ENCODE measurements at places on chromosomes 13 and 19.

DNA sequence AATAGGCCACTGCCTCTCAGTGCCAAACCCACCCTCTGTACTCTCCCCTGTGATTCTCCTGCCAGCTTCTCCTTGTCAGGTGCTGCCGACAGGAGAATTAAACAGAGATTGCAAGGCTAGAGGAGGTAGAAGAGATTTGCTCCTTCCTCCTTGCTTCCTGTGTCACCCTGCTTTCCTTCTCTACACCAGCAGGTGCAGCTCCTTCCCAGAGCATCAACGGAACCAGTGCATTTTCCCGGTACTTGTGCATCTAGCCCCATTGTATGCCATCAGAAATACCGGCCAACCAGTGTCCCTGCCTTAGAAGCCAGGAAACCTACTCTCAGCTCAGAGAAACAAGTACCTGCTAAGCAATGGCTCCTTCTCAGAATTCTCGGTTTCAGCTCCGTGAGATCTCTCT is 253.2 kb downstream of the SUCLA2 start:
- no peak for DNase-seq

- DNase-seq: no peak
Measured at GRCh38 chr13:81408647-81409046, 1067.7 kb upstream of the SPRY2 start.

GRCh38 chr13:96728463-96728862 is 265.8 kb downstream of the OXGR1 start:
- DNase-seq: no peak

- DNase-seq: no peak
Measured at GRCh38 chr19:34998777-34999497, 1.2 kb upstream of the GRAMD1A start.

DNA sequence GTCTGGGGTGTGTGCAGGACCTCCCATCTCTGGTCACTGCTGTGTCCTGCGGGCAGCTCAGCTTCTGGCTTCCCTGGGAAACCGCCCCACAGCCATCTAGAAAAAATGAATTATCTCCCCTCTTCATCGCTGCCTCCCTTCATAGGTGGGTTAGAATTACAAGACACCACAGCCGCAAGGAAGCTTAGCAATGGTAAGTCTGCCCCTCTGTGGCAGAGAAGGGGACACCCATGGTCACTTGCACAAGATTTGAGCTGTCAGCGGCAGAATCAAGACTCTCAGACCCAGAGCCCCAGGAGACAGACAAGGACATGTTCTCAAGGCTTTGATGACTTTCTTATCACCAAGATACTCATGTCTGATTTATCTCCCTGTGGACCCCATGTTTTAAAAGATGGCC is 110.8 kb upstream of the PABPC3 start:
- DNase-seq: no peak

DNA sequence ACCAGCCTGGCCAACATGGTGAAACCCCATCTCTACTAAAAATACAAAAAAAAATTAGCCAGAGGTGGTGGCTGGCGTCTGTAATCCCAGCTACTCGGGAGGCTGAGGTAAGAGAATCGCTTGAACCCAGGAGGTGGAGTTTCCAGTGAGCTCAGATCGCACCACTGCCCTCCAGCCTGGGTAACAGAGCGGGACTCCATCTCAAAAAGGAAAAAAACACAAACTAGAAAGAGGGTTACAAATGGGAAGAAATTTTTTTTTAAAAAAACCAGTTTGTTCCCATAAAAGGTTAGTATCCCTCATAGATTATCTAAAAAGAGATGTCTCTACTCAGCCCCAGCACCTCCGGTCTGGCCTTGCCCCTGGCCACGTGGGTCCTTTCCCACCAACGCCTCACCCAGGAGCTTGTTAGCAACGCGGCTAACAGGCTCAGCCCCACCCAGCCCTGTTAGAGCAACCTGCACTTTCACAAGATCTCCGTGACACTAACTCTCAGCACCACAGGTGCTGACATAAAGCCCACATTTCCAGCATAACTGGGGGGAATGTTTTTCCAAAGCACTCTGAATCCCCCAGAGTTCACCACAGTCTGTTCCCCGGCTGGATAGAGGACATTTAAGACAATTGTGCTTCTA is 4.3 kb downstream of the DMKN start:
- no peak for DNase-seq

All from fibroblast of gingiva (primary cell).